ENCODE measurements at places on chromosomes 6 and 20.

DNA sequence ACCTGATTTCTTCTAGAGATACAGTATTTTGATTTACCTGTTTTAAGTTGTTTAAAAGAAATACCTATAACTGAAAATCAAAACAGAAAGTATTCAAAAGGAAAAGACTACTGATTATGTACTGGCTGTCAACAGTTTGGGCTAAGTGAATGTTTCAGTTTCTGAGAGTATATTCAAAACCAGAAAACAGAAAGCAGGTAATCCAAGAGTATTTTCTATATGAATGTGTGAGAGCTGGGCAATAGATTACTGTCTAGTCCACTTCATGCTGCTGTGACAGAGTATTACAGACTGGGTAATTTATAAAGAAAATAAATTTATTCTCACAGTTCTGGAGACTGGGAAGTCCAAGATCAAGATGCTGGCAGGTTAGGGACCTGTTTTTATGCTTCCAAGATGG, 261.0 kb downstream of the ARHGAP18 start:
- no peak for DNase-seq

DNA sequence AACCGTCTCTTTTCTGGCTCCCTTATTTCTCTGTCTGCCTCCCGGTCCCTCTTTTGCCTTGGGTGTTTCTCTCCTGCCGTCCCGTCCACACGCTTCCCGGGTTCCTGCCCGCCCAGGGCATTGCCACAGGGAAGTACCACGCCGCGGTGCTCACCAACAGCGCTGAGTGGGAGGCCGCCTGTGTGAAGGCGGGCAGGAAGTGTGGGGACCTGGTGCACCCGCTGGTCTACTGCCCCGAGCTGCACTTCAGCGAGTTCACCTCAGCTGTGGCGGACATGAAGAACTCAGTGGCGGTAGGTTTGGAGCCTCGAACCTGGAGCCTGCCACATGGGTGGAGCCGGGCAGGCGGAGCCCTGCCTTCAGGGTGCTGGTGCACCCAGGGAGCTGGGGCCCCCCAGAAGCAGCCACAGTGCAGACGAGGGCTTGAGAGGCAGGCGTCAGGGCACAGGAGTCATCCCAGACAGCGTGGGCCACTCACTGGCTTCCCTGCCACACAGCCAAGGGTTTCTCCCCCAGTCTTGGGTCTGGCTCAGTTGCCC, 21.3 kb downstream of the NPEPL1 start:
- DNase-seq: no peak

DNA sequence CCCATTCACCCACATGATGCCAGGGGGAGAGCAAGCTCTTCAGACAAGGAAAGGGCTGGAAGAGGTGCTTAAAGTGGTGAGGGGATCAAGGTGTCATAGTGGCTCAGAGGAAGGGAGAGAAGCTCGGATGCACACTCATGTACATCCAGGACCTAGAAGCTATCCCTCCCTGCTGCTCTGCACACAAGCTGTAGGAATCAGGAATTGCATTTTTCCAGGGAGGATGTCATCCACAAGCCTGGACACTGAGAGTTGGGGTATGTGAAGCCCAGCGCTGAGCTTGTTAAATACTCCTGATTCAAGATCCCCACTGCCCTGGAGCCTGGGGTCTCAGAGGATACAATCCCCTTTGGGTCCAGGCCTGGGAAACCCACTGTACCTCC, 85.8 kb upstream of the CCDC167 start:
- no peak for DNase-seq

GRCh38 chr6:17714879-17715851, 8.4 kb upstream of the NUP153 start:
- peak; percentile 91 for DNase-seq

GRCh38 chr20:10466855-10467254, 31.8 kb downstream of the SLX4IP start:
- no peak for DNase-seq

GRCh38 chr20:62583424-62583920, 58.8 kb upstream of the SLCO4A1 start:
- DNase-seq: no peak

GRCh38 chr6:7440476-7440875, 50.9 kb downstream of the RIOK1 start:
- DNase-seq: no peak

DNA sequence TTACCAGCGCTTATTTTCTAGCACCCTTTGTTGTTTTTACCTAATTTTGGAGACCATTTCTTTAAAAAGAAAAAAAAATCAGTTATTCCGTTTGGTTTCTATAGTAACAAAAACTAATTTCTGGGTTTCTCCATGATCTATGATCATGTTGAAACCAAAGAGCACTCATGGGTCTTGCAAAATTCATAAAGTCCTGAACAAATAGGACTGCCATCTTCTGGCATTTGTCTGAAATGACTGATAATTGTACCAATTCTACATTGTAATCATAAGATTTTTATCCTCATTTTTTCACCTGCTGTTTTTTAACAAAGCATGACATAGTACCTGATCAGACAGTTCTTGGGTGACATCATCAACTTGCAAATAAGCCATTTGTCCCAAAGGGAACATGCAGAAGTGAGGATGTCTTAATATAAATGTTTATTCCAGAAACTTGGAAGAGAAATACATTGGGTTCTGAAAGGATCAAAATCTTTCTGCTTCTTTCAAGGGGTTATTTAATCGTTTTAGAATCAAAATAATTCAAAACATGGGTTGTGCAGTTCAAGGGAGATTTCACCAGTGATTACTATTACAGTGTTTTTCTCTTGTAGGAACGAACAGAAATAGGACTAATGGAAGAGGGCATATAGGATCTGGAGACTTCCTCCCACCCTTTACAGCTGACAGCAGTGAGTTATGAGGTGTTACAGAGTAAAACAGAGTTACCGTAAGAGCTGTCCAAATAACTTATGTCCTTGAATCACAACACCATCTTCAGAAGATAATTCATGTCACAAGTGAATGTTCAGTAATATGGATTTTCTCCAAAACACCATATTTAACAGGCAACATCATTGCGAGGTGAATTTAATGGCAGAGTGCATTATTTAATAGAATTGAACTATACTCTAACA, 87.1 kb upstream of the GJE1 start:
- DNase-seq: no peak

DNA sequence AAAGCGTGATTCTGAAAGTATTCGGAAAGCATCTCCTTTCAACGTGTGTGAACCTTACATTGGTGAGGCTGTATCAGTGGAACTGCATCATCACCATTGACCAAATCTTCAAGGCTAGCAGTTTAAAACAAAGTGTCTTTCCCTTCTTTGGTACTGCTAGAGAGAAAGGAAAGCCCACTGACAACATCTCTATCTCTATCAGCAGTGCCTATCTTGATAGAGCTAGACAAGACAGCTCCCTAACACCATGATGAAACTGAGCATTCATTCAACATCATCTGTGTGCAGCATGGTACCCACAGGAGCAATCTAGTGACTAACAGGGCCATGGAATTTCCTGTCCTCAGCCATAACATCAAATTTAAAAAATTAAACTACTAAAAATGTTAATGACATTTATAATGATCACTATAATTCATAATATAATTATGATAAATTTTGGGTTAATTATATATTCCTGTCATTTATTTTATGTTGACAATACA, 31.5 kb upstream of the EDN1 start:
- no peak for DNase-seq

DNA sequence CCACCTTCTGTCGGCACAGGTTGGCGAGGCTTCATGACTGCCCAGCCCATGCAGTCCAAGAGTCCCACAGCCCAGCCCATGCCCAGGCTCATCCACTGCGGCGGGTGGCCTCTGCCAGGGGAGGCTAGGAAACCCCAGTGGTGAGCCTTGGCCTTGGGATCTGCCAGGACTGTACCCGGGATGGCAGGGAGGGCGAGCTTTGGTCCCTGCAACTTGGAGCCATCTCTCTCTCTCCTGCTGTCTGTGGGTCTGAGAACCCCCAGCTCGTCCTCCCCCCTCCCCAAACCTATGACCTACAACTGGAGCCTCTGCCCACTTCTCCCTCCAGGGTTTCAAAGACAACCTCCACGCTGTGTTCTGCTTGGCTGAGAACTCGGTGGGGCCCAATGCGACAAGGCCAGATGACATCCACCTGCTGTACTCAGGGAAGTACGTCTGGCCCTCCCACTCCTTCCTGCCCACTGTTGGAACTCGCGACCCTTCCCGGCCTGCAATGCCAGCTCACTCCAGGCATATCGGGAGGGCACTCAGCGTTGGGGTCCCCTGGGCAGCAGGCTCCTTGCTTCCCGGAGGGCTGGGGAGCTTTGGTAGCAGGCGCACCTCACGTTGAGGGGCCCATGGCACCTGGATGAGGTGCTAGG, 19.7 kb downstream of the NPEPL1 start:
- DNase-seq: no peak

- DNase-seq: no peak
These were observed 15.6 kb upstream of the STX11 start for GRCh38 chr6:144134737-144135136.

- DNase-seq: no peak
These were observed 31.2 kb upstream of the SHLD1 start for GRCh38 chr20:5718896-5719595.

DNA sequence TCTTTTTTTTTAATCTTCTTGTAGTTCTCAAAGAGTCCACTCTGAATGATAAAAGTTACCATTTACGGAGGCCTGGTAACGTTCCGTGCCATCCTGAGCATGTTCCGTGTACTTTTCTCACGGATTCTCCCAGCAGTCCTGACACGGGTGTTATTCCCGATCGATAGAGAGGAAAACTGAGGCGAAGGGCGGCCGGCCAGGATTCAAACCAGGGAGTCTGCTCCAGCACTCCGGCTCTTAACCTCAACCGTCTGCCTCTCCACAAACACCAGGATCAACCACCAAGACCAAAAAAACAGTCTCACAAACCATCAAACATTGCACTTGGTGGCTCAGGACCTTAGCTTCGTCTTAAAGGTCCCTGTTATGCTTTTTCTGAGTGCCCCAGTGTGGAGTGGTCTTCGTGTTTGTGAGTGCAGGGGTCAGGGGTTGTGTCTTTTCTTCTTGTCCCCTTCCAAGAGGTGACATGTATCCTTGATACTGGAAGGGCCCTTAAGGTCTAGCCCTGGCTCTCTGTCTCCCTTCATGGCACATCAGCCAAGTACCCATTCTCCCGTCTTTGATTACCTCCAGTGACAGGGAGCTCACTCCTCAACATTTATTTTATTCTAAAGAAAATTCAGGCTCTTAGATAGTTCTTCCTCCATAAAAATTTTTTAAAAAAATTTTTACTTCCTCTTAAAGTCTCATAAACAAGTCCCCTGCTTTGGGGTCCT, 35.1 kb downstream of the SRC start:
- no peak for DNase-seq

DNA sequence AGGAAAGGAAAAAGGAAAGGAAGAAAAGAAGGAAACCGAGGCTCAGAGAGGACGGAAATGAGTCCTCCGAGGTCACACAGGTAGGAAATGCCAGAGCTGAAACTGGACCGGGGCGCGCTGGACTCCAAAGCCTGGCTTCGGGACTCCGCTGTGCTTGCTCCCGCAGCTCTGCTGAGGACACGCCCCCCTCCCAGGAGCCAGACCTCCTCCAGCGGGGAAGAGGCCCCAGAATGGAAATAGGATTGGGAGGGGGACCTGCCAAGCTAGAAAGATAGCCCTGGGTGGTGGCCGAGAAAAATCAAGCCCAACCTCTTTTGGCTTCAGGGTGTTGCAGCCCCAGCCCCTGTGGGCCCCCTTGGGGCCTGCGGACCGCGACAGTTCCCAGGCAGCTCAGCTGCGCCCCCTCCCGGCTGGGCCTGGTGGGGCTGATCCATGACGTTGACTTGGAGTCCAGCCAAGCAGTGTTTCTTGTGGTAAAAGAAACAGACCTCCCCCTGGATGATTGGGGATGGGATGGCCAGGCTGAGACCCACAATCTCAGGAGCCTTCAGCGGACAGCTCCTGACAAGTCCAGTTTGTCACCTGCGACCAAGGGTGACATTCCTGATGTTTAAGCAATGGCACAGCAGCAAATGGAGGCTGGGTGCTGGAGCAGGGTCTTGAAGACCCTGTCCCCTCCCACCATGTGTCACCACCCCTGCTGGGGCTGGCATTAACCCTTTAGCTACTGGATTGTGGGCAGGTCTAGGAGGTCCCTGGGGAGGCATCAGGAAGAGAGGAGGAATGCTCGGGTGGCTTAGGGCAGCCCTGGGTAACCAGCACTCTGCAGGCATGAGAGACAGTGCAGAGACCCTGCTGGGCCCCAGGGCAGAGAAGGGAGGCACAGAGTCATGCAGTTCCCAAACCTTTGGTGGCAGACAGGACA, 55.4 kb downstream of the RIPOR3 start:
- DNase-seq: no peak

- DNase-seq: no peak
These were observed 4.2 kb downstream of the TNFAIP3 start for GRCh38 chr6:137871291-137871690.

DNA sequence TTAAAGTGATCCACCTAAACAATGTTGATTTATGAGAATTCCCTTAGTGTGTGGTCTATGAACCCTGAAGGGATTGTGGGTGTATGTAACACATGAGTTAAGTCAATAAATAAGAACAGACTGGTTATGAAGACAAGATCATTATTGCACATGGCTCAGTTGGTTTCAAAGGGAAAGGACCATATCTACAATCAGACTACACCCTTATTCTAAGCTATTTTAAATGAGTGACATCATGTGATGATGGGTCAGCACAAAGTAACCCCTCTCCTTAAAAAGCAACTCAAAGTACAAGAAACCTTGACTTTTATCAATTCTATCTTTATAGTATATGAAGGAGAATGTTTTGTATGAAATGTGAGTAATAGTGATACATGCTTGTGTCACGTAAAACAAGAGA, 15.3 kb upstream of the ZSCAN23 start:
- DNase-seq: no peak

GRCh38 chr6:142265476-142265875, 36.3 kb upstream of the ADGRG6 start:
- DNase-seq: no peak

DNA sequence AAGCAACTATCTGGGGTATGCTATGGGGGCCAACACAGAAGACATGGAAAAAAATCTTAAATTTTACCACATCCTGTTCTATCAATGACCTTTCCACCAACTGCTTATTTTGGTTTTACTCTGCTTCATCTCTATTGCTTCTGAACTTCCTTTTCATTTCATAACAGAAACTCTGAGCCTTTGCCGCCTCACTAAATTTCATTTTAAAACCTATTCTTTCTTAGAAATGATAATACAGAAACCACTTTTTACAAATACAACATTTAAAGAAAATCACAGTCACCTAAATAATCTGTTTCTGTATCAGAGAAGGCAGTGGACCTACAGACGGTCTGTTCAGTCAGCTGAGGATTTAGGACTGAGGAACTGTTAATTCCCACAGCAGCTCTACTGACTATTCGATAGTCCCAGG, 117.5 kb downstream of the KCNQ5 start:
- no peak for DNase-seq

DNA sequence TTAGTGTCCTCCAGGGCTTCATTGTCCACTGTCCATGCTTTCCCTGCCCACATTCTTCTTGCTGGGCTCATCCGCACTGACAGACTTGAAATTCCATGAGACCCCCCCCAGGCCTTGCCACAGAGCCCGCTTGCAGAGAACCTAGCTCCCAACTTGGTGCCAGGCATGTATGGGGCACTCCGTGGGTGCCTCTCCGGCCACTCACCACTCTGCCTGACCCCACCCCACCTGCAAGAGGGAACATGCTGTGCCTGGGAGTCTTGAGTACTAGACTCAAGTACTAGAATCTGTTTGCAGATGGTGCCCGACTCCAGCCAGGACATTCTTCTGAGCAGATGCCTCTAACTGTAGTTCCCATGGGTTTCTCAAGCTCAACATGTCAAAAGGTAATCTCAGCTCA, 47.9 kb downstream of the TRERF1 start:
- DNase-seq: no peak

- no peak for DNase-seq
These were observed 12.7 kb downstream of the FAM110A start for GRCh38 chr20:845941-846893.

Measured in kidney epithelial cell (primary cell).